ENCODE measurements at places on chromosomes 12 and 14. TPM values are rescaled to one million over a fixed set of nuclear protein-coding genes. Genes with fewer than 3 reads are reported as not detected.

The RFX4 gene
- 9.4 TPM for total RNA-seq

The TAS2R8 gene
- 2.5 TPM for total RNA-seq

The NTS gene
- 12.2 TPM for total RNA-seq

The HNF1A gene
- not detected for total RNA-seq

The KRT6C gene
- total RNA-seq = not detected

The CORO1C gene
- 221 TPM for total RNA-seq

The MIPOL1 gene
- 33.8 TPM for total RNA-seq

The SOAT2 gene
- total RNA-seq = not detected

The TAS2R14 gene
- total RNA-seq = 30.4 TPM

The BIN2 gene
- total RNA-seq = 0.63 TPM

The PMCH gene
- total RNA-seq = not detected

The CCDC177 gene
- 8.8 TPM for total RNA-seq

All from parietal lobe (tissue), 2 donors.